GM06990 (cell line): ENCODE measurements at places on chromosomes 3 and 15.

GRCh38 chr15:51726302-51727073 lies 11.0 kb downstream of the LYSMD2 start:
- DNase-seq, result peak; percentile 60

GRCh38 chr3:72186400-72186855 lies 401.5 kb upstream of the PROK2 start:
- no peak for DNase-seq

- no peak for DNase-seq
These were observed 101.6 kb downstream of the CGNL1 start for GRCh38 chr15:57477736-57478522.

DNA sequence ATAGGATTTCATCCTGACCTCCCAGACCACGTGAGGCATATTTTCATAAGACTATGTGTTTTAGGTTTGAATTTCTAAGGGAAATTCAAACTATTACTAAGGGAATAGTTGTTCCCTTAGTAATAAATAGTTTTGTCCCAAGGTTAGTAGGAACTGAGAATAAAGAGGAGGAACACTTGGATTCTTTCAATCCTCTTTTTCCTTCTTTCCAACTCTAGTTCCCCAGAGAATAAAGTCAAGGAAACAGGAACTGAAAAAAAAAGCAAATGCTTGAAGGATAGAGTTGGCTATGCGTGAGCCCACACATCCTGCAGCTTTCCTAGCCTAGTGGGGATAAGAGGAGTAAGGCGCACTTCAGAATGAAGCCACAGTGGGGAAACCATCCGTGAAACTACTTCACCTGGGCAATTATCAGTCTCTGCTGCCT lies 312.1 kb upstream of the TGFBR2 start:
- no peak for DNase-seq

DNA sequence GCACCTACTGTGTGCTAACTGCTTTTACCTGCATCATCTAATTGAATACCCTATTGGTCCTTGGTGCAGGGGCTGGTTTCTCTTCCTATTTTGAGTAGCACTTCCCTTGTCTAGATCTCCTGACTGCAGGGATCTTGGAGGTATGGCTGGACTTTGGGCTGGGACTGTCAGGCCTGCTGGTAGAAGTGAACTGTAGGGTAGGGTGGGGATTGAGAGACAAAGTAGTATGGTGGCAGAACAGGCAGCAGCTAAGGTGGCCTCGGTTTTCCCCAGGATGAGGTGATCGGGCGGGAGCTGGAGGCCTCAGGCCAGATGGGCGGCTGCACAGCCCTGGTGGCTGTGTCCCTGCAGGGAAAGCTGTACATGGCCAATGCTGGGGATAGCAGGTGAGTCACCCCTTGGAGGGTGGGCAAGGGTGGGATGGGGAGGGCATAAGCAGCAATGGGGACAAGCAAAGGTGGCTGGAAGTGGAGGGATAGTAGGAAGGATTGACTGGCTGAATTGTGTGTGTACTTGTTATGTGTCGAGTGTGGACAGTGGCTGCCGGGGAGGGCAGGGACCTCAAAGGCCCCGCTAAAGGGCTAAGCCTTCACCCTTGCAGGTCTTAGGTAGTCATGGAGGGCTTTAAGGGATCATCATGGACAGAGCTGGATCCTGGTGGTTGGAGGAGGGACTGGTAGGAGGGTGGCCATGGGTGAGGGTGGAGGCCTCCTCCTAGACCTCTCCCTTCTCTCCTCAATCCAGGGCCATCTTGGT lies 2.0 kb downstream of the PPM1M start:
- no peak for DNase-seq

GRCh38 chr3:41050144-41050543 lies 149.2 kb upstream of the CTNNB1 start:
- DNase-seq, result no peak

DNA sequence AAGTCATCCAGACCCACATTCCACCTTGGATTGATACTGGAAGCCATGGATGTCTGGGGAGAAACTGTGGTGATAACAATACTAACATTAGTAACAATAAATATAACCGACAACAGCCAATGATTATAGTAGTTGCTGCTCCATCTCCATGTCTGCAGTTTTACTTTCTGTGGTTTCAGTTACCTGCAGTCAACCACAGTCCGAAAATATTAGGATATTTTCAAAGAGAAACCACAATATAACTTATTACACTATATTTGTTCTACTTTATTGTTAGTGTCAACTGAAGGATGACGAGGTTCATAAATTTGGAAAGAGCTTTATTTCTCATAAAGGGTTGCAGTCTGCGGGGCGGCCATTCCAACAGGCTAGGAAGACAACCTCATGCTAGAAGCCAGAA lies 2.6 kb upstream of the NSMCE3 start:
- no peak for DNase-seq

DNA sequence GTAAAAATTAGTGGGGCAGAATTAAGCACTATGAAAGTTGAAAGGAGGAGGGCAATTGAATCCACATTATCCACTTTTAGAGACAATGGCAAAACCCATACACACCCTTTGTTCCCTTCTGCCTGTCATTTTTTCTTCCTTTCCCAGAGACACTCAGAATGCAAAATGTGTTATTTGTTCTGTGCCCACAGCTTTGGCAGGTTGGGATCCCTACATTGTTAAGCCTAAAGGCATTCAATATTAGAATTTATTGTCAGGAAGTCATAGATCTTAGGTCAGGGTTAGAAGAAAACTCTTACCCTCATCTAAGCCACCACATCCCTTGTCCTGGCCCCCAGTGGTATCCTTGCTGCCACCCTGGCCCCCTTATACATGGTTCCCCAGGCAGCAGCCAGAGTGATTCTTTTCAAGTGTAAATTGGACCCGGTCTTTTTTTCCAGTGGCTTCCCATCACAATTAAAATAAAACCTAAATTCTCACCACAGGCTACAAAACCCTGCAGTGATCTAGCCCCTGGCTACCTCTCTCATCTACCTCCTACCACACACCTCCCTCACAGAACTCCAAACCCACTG lies 470.1 kb upstream of the ATP11B start:
- no peak for DNase-seq

DNA sequence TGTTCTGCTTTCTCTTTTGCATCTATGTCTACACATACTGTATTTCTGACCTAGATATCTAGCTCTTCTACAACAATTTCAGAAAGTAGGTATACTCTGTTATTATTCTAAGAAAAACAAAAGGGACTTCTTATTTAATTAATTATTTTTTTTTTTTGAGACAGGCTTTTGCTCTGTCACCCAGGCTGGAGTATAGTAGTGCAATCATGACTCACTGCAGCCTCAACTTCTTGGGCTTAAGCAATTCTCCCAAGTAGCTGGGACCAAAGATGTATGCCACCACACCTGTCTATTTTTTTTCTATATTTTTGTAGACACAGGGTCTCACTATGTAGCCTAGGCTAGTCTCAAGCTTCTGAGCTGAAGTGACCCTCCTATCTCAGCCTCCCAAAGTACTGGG lies 130.6 kb downstream of the MBNL1 start:
- no peak for DNase-seq

DNA sequence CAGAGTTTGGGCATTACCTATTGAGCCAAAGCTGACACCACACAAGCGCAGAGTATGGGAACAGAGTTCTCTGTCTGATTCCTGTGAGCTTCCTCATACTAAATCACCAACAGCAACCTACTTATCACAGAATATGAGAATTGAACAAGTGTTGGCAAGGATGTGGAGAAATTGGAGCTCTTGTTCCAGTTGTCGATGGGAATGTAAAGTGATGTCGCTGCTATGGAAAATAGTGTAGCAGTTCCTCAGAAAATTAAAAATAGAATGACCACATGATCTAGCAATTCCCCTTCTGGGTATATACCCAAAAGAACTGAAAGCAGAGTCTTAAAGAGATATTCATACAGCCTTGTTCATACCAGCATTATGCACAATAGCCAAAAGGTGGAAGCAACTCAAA lies 33.4 kb downstream of the CD86 start:
- no peak for DNase-seq

DNA sequence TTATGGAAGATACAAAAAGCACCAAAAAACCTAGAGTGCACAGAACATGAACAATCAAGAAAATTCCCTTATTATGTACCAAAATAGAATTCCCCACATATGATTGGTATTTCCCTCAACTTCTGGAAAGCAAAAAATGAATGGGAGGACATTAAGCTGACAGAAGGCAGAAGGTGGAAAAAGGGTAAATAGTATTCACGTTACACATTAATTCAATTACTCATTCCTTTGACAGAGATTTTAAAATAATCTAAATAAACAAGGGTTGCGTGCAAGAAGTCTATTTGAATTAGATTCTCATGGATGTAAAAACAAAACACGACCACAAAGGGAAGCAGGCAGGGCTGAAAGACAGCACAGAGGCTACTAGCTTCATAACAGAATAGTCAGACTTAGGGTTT lies 260.5 kb upstream of the ZPLD1 start:
- DNase-seq, result no peak

GRCh38 chr3:134621854-134622253 lies 29.0 kb downstream of the KY start:
- DNase-seq, result no peak

DNA sequence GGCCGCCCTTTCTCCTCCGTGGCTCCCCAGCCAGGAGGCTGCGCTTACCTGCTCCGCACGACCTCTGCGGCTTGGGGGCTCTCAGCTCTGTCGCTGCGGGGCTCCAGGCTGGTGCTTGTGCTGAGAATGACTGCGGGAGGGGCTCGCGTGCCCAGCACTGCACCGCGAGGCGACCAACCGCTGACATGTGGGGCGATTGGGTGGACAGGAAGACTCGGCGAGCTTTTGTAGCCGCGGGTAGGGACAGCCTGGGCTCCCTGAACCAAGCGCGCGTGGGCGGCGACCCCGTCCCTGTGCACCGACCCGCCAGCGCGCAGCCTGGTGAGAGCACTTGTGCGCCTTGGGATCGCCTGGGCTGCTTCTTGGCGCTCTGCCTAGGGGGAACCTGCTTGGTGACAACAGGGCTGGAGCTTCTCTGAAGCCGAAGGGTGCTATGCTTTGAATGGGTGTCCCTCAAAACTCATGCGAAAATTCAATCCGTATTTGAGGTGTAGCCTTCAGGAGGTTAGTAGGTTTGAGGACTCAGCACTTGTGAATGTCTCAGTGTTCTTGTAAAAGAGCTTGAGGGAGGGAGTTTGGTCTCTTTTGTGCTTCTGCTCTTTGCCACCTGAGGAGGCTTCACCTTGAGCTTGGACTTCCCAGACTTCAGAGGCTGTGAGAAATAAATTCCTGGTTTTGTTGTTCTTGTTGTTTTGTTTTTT lies 50.4 kb downstream of the IL12A start:
- peak; percentile 31 for DNase-seq

- DNase-seq, result no peak
These were observed 24.0 kb upstream of the TLE3 start for GRCh38 chr15:70121624-70122302.

- no peak for DNase-seq
These were observed 166.8 kb upstream of the TGFBR2 start for GRCh38 chr3:30439451-30440053.

- no peak for DNase-seq
These were observed 94.1 kb downstream of the HMG20A start for GRCh38 chr15:77514641-77515402.
